ENCODE measurements at places on chromosomes 7 and 10. TPM values are rescaled to one million over a fixed set of nuclear protein-coding genes. Genes with fewer than 3 reads are reported as not detected.

Gene PRF1
- 7.6 TPM for total RNA-seq

Gene CALCR
- 0.62 TPM for total RNA-seq

Gene SPDYE9
- total RNA-seq, result not detected

Gene PODXL
- total RNA-seq, result 54.9 TPM

Gene FGFBP3
- 6.0 TPM for total RNA-seq

Gene AGR2
- 0.40 TPM for total RNA-seq

Gene TFPI2
- 4.1 TPM for total RNA-seq

Gene ZNF33A
- total RNA-seq, result 32.5 TPM

Gene AKR1D1
- total RNA-seq, result not detected

Gene PAX2
- not detected for total RNA-seq

Gene GRID2IP
- total RNA-seq, result 0.18 TPM

Gene FAM180A
- total RNA-seq, result 8.0 TPM

Gene TBXAS1
- 19.1 TPM for total RNA-seq

Gene OLAH
- 2.1 TPM for total RNA-seq

GRCh38 chr7:104855861-104856260 lies 158.1 kb upstream of the KMT2E start:
- no peak for DNase-seq

DNA sequence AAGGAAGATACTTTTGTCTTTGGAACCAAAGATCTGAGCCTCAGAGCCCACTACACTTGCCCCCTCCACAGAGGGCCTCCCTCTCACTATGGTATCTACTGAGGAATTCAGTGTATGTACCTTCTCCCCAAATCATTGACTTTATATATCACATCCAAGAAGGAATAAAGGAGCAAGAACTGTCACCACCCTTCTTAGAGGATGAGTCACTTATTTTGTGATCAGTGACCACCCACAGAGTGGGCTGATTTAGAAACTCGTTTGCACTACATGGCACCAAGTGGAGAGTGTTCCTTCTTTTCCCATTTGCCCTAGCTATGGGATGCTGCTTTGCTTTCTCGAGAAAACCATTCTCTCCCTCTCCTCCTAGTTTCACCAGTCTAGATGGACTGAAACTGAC lies 5.7 kb downstream of the TMEM243 start:
- no peak for DNase-seq

DNA sequence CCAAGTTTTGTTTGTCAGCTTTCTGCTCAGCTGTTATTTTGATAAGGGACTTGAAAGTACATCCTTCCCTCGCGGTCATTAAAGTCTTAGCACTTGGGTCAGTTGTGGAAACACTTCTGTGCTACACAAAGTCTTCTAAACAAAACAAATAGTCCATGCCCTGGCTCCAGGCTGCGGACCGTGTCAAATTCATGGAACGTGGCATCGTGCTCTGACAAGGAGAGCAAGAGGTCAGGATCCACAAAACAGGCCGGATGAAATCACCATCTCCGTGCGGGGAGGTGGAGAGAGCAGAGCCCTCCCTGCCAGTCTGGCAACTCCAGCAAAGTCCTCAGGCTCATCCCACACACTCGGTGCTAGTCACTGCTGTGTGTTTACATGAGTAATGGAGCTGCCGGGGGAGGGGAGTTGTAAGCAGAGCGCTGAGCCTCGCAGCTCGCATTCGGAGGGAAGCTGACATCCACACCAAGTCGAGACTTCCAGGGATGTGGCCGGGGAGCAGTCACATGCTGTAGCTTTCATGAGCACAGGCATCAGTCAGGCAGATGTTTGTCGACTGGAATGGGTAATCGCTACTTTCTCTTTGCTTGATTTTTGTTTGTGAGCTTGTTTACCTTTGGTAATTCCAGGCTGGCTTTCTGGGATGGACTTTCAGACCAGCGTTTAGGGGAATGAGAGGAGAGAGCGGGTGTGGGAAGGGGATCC lies 147.6 kb downstream of the ARID5B start:
- peak; percentile 90 for DNase-seq

- no peak for DNase-seq
Observed at GRCh38 chr7:76260171-76260703, 42.2 kb upstream of the HSPB1 start.

DNA sequence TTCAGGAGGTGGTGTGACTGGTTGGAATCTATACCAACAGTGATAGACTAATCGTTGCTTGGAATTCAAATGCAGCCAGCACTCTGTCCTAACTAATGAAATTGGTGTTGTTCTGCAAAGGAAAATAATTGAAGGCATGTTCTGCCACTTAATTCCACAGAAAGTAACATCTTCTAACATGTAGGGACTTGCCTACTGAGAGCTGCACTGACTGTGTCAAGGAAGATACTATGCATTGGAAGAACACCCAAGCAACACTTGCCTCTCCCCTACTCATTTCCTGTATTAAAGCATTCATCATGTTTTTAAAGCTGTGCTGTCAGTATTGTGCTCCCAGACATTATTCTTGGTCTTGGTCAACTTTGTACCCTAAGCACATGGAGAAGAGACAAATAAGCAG lies 2.7 kb upstream of the CYP3A7 start:
- no peak for DNase-seq

- DNase-seq, result no peak
Observed at GRCh38 chr10:127182161-127182560, 14.2 kb downstream of the INSYN2A start.

- no peak for DNase-seq
Observed at GRCh38 chr7:39428221-39428620, 138.0 kb upstream of the YAE1 start.

GRCh38 chr10:43338117-43338516 lies 33.3 kb upstream of the FXYD4 start:
- no peak for DNase-seq

DNA sequence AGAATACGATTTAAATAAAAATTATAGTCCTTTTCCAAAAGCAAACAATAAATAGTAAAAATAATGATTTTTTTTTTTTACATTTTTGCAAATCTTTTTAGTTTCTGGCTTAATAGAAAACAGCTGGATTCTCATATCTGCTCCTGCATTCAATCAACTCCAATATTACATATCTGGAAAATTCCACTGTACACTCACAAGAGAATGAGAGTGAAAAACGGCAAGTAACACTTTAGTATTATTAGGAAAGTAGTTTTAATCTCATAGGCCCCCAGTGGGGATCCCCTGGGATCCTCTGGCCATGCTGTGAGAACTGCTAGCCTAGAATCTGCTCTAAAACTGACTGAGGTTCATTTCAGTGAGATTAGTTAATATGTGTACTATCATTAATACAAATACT lies 128.6 kb upstream of the LRRN3 start:
- no peak for DNase-seq

GRCh38 chr10:119113751-119114732 lies 10.1 kb downstream of the DENND10 start:
- DNase-seq, result no peak

DNA sequence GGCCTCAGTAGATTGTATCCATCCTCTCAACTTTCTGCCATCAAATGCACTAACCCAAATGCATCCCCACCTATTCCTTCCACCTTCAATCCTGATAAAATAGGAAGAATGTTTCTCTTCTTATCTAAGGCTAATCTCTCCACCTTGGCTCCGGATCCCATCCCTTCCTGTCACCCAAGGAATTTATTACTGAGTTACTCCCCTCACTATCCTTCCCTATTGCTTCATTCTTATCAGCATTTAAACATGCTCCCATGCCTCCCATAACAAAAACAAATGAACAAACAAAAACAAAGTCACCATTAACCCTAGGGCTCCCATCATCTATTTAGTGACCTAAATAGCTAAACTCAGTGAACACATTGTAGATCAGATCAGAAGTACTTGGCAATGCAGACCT lies 25.3 kb downstream of the AASS start:
- DNase-seq, result no peak

DNA sequence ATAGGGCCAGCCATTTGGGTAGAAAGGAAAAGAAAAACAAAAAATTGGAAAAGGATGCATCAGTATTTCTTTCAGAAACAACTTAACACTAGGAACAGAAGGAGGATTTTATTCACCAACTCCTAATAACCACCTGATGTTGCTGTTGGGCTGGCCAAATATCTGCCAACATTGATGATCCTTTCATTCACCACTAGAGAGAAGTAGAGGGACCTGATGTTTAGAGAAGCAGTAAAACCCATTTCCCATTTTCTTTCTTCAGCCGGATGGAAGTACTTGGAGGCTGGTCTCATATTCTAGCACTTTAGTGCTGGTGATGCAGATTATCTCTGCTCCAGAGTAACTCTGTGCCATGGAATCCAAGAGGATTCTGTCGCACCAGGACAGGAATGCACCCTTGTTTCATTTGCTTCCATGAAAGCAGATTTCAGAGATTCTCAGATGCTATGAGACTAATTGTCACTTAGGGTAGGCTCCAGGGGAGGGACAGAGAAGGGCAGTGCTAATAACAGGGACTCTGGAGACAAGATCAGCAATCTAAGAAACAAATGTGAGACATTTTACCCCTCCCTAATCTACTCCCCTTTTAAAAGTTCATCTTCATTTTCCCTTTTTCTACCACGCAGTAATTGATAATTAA lies 3.1 kb downstream of the KLLN start:
- DNase-seq, result no peak

GRCh38 chr7:143257501-143257900 lies 5.7 kb upstream of the GSTK1 start:
- no peak for DNase-seq

DNA sequence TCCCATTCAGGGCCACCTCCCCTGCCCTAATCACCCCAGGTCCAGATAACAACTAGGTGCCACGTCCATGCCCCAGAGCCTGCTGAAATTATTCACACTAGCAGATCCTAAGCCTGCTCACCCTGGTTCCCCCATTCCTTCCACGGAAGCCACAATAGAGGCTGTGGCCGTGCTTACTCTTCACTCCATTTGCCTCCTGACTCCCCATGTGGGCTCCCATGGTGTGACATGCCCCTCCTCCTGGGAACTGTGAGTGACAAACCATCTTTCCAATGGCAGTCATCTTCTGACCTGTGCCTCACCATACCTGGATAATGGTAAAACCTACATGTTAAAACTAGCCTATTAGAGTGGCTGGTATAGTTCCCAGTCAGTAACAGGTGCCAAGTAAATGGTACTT lies 216.2 kb upstream of the PRKCQ start:
- no peak for DNase-seq

DNA sequence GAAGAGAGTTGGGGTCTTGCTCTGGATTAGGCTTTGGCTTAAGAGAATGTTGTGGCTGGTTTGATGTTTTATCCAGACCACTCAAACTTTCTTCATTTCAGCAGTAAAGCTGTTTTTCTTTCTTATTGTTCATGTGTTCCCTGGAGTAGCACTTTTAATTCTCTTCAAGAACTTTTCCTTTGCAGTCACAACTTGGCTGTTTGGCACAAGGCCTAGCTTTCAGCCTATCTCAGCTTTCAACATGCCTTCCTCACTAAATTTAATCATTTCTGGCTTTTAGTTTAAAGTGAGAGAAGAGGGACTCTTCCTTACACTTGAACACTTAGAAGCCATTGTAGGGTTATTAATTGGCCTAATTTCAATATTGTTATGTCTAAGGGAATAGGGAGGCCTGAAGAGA lies 18.1 kb downstream of the CCDC126 start:
- no peak for DNase-seq

- DNase-seq, result no peak
Observed at GRCh38 chr10:4767033-4767814, 58.8 kb upstream of the AKR1E2 start.

DNA sequence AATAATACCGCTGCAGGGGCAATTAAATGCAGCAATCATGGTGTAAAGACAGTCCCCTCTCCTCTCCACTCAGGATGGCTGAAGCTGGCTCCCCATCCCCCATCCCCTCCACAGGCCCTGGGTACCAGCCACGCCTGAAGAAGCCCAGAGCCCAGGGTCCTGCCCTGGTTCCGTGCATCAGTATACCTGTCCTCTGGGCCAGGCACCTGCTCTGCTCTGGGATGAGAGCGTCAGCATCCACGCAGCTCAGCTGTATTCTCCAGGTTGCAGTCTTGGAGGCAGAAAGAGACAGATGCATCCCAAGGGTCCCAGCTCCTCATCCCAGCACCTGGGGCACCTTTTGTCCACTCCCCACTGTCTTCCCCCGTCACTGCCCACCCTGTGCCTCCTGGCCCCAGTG lies 233.8 kb downstream of the TCERG1L start:
- DNase-seq, result peak; percentile 12

Measured in sciatic nerve (tissue), 2 donors.